Body of pancreas (tissue), 4 donors: ENCODE measurements at places on chromosomes 7 and 10.

GRCh38 chr7:23658831-23659427 lies 21.1 kb upstream of the FAM221A start:
- no peak for DNase-seq

DNA sequence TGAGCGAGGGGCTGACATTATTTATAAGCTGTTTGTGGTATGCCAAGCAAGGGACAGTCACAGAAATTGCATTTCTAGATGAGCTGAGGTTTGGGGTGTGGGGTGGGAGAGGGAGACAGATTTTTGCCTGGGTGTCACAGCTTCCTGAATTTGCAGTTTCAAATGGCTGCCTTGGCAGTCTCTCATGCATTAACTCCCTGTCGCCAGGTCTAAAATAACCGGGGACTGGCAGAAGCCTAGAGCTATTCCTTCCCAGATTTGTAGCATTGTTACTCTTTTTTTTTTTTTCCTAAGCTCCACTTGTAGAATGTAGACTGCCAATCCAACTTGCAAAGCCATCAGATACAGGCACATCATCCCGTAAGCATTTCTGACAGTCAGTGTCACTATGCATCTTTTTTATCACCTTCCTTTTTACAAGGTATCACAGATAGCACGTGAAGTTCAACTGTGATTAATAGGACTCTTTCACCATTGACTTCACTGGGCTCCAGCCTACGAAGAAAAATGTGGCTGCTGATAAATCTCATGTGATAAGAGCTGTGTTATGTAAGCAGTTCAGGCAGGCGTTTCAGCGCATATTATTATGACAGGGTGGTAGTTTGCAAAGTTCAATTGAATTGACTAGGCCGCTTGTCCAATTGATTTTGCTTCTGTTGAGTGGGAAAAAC lies 130.7 kb upstream of the CELF2 start:
- no peak for DNase-seq

DNA sequence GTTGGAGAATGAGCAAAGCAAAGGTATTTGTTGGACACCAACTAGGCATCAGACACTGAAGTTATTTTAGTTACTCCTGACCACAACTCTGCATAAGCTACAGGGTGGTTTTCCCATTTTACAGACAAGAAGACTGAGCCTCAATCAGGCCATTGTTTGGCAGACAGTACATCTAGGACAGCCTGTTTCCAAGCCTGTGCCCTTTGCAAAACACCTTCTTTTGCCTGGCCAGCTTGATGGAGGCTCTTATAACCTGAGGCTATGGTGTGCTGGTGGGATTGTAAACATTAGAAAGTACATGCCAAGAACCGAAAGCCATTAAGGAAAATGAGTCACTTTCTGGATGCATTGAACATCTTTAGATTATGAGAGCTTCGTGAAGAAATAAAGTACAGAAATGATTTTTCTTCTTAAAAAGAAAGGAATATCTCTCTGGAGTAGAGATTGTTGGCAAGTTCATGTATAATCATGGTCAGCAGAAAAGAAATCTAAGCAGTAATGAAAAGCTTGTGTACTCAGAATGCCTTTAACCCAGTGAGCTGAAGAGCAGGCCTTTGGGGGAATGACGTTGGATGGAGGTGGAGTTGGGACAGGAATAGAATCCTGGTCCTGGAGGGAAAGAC lies 140.6 kb downstream of the KIAA1217 start:
- no peak for DNase-seq

GRCh38 chr10:35797187-35797586 lies 155.1 kb upstream of the FZD8 start:
- no peak for DNase-seq

- no peak for DNase-seq
These were observed 163.7 kb downstream of the SRPK2 start for GRCh38 chr7:105224884-105225651.

DNA sequence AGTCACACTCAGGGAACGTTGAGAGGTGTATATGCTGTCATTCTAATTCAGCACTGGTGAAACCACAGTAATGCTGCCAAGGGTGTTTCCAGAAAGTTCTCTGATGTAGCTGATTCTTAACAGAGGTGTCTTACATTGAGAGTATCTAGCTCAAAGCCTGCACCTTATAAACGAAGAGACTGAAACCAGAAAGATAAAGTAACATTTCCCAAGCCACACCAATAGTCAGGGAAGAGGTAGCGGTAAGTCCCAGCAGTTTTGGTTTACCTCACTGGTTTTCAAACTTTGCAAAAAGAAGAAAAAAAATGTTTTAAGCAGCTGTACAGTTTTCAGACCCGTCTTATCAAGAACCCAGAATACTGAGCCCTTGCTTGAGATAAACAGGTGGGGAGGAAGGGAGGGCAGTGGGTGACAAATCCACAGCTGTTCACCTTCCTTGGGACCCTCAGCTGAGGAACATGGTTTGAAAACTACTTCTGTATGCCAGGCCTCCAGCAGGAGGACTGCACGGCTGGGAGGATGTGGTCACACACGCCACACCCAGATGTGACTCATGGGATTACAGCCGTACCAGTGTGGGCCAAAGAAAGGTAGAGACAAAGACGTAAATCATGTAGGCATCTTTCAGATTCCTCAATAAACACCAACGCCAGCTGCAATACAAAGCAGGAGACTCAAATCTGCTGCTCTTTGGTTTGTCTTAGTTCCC lies 63.9 kb upstream of the GSDME start:
- peak; percentile 54 for DNase-seq

- no peak for DNase-seq
These were observed 47.3 kb upstream of the BHLHA15 start for GRCh38 chr7:98163704-98164494.

GRCh38 chr7:43771573-43771972 lies 13.1 kb downstream of the BLVRA start:
- DNase-seq: no peak

- no peak for DNase-seq
These were observed 1216.5 kb downstream of the SORCS3 start for GRCh38 chr10:105857268-105858264.

DNA sequence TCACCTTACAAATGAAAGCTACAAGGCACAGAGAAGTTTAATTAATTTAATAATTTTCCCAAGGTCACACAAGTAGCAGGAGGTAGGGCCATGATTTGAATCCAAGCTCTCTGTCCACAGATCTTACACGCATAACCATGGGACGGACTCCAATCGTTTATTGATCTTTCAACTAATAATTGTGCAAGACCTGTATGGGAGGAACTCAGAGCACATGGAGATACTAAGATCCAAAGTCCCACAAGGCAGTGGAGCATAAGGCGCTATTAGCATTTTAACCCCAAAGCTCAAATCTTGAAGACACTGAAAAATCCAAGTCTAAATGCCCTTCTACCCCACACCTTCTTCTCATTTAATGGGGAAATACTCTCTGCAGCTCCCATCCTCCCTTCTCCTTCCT lies 143.5 kb downstream of the FGFR2 start:
- DNase-seq: no peak

DNA sequence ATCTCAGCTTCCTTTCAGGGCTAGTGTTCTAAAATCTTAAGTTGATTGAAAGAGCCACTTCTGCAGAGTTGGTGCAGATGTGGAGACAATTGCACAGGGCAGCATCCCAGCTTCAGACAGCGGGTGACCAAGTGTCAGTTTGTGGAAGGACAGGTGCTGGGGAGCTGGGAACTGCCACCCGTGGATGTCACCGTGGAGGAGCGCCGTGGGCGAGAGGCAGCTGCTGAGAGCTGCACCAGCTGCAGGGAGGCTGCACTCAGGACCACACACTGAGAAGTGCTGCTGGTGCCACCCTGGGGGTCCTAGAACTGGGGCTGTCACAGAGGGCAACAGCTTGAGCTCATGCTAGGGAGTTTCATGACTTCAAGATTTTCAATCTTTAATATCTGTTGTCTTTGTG lies 543.0 kb upstream of the FZD8 start:
- no peak for DNase-seq

- no peak for DNase-seq
These were observed 181.8 kb downstream of the LRRTM3 start for GRCh38 chr10:67107670-67108069.

DNA sequence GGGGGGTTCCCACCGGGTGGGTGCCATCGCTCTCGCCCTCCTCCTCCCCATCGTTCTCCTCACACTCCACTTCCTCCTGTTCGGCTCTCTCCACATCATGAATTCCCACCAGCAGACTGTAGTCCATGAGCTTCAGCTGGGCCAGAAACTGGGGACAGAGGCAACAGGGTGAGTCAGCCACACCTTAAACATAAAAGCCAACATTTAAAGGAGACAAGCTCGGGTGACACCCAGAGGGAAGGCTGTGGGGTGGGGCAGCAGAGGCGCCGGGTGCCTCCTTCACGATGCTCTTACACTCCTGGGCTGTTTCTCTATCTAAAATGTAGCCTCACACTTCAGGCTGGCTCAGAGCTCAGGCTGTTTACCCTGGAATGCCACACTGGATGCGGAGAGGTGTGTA lies 172.5 kb downstream of the PIP4K2A start:
- DNase-seq: no peak

GRCh38 chr7:2209146-2209960 lies 23.4 kb downstream of the MAD1L1 start:
- peak; percentile 41 for DNase-seq

DNA sequence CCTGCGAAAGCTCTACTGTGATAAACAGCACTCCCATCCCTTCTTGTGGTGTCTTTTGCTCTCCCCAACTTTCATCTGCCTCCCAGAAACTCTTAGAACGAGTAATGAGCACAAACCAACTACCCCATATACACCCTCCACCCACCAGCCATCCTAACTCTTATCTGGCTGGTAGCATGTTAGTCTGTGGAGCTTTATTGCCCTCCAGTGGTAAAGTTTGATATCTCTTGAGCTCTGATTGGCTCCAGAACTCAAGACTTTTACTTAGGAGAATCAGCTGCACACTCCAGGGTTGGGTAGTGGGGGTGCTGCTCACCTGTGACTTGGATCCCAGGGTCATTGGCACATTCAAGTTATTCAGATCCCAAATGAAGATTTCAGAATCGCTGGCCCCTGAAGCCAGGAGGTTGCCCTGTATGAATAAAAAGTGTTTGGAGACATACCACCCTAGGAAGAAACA lies 10.9 kb downstream of the SEC31B start:
- DNase-seq: peak; percentile 26

- no peak for DNase-seq
These were observed 726.4 kb downstream of the KCNMA1 start for GRCh38 chr10:76911184-76911583.

GRCh38 chr10:35427543-35427942 lies 91.2 kb downstream of the CCNY start:
- DNase-seq: no peak

- no peak for DNase-seq
These were observed 116.7 kb upstream of the C10orf90 start for GRCh38 chr10:126787201-126787600.

DNA sequence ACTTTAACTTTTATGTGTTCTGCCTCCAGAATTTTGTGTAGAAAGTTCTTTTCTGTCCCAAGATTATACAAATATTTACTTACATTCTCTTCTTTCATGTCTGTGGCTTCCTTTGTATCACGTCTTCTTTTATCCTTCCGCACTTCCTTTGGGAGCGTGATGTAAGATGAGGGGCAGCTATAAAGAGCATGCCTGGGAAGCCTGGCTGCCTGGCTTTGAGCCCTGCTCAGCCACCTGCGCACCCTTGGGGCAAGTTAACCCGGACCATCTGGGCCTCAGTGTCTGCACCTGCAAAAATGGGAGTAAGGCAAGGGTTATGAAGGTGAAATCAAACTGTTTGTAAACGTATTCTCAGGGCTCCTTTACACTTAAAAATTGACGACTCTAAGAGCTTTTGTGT lies 25.2 kb downstream of the PALD1 start:
- DNase-seq: no peak

DNA sequence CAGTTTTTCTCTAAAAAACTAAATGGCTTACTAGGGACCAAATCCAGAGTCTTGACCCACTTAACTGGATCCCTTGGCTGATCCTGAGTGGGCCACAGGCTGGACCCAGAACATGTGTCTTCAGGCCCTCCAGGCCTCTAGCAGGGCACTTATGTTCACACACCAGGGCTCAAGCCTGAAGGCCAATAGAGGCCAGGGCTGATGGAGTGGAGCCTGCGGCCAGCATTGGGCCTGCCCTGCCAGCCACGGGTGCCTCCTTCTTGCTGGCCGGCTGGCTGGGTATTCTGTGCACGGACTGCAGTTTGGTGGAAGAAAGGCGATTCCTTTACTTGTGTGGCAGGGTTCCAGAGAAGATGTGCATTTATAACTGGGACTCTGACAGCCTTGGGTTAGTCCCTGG lies 103.0 kb upstream of the ZNF32 start:
- DNase-seq: no peak

GRCh38 chr10:27622596-27622995 lies 118.5 kb downstream of the RAB18 start:
- no peak for DNase-seq

DNA sequence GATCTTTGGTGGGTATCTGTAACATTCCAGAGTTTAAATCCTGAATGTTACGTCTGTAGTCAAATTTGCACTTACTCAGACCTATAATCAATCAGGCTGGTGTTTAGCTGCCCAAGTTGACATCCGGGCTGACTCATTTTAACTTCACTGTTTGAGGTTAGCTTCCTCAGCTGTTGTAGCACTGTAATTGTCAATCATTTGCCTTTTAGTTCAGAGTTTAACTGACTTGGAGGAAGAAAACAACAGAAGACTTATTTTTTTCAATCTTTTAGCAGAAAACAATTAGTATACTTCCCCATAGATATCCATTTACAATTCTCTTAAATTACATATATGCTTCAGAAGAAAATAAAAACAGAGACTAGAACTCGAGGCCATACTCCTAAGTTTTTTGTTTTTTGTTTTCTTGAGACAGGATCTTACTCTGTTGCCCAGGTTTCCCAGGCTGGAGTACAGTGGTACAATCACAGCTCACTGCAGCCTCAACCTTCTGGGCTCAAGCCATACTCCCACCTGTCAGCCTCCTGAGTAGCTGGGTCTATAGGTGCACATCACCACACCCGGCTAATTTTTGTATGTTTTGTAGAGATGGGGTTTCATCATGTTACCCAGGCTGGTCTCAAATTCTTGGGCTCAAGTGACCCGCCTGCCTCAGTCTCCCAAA lies 38.5 kb upstream of the LRRC17 start:
- DNase-seq: peak; percentile 52

- no peak for DNase-seq
These were observed 410.0 kb downstream of the EXOC4 start for GRCh38 chr7:133662830-133663229.
